ENCODE measurements at places on chromosomes 12 and 14. TPM values are rescaled to one million over a fixed set of nuclear protein-coding genes. Genes with fewer than 3 reads are reported as not detected.

LMO3 gene
- 7.5 TPM for polyA plus RNA-seq

HOXC12 gene
- polyA plus RNA-seq = not detected

L3HYPDH gene
- polyA plus RNA-seq = 23.2 TPM

PRB2 gene
- polyA plus RNA-seq = not detected

ANKRD9 gene
- 35.2 TPM for polyA plus RNA-seq

VRTN gene
- polyA plus RNA-seq = not detected

ANKLE2 gene
- polyA plus RNA-seq = 56.6 TPM

BCAT1 gene
- 7.9 TPM for polyA plus RNA-seq

PLCZ1 gene
- polyA plus RNA-seq = not detected

KLRC4 gene
- polyA plus RNA-seq = not detected

ADCY4 gene
- 4.5 TPM for polyA plus RNA-seq

AICDA gene
- polyA plus RNA-seq = not detected

FOXN4 gene
- not detected for polyA plus RNA-seq

ACRBP gene
- 2.8 TPM for polyA plus RNA-seq

TBC1D30 gene
- polyA plus RNA-seq = 1.2 TPM

GARIN6 gene
- not detected for polyA plus RNA-seq

LALBA gene
- not detected for polyA plus RNA-seq

C12orf56 gene
- 0.07 TPM for polyA plus RNA-seq

ENO2 gene
- polyA plus RNA-seq = 42.3 TPM

LYZ gene
- 25.6 TPM for polyA plus RNA-seq

ALKBH2 gene
- 18.3 TPM for polyA plus RNA-seq

SCNN1A gene
- polyA plus RNA-seq = 4.3 TPM

PTPRO gene
- 0.88 TPM for polyA plus RNA-seq

LRRC43 gene
- polyA plus RNA-seq = 1.1 TPM

PELI2 gene
- 2.6 TPM for polyA plus RNA-seq

MVK gene
- 35.0 TPM for polyA plus RNA-seq

FAM186B gene
- polyA plus RNA-seq = 0.37 TPM

SERPINA5 gene
- 89.2 TPM for polyA plus RNA-seq

RERG gene
- polyA plus RNA-seq = 47.9 TPM

ZFYVE1 gene
- 9.4 TPM for polyA plus RNA-seq

TDRD9 gene
- 7.8 TPM for polyA plus RNA-seq

GPR162 gene
- 42.6 TPM for polyA plus RNA-seq

GCN1 gene
- polyA plus RNA-seq = 25.3 TPM

REC8 gene
- 111 TPM for polyA plus RNA-seq

ZBTB42 gene
- polyA plus RNA-seq = 1.6 TPM

ATXN3 gene
- 41.5 TPM for polyA plus RNA-seq

B4GALNT3 gene
- 38.5 TPM for polyA plus RNA-seq

NEDD8 gene
- polyA plus RNA-seq = 136 TPM

DPPA3 gene
- polyA plus RNA-seq = not detected

WDR20 gene
- 46.1 TPM for polyA plus RNA-seq

PRH2 gene
- 1.6 TPM for polyA plus RNA-seq

KLRB1 gene
- 0.13 TPM for polyA plus RNA-seq

KRT73 gene
- polyA plus RNA-seq = not detected

ITGA7 gene
- 9.3 TPM for polyA plus RNA-seq

NID2 gene
- 7.2 TPM for polyA plus RNA-seq

ADCY6 gene
- polyA plus RNA-seq = 34.3 TPM

RASSF8 gene
- polyA plus RNA-seq = 10.5 TPM

AMDHD1 gene
- polyA plus RNA-seq = 14.4 TPM

SYNDIG1L gene
- 0.05 TPM for polyA plus RNA-seq

P2RX2 gene
- polyA plus RNA-seq = 0.44 TPM

TAS2R20 gene
- polyA plus RNA-seq = 0.17 TPM

PLEKHD1 gene
- 0.16 TPM for polyA plus RNA-seq

IL31 gene
- polyA plus RNA-seq = not detected

CCDC175 gene
- polyA plus RNA-seq = not detected

SAMD15 gene
- polyA plus RNA-seq = 2.0 TPM

RDH16 gene
- polyA plus RNA-seq = 0.05 TPM

EFS gene
- polyA plus RNA-seq = 49.4 TPM
